Mucosa of gallbladder (tissue), 1 donor: ENCODE measurements at places on chromosomes 7 and 10. TPM values are rescaled to one million over a fixed set of nuclear protein-coding genes. Genes with fewer than 3 reads are reported as not detected.

- DNase-seq: peak; percentile 52
Observed at GRCh38 chr7:30412782-30413504, 65.6 kb downstream of the NOD1 start.

DNA sequence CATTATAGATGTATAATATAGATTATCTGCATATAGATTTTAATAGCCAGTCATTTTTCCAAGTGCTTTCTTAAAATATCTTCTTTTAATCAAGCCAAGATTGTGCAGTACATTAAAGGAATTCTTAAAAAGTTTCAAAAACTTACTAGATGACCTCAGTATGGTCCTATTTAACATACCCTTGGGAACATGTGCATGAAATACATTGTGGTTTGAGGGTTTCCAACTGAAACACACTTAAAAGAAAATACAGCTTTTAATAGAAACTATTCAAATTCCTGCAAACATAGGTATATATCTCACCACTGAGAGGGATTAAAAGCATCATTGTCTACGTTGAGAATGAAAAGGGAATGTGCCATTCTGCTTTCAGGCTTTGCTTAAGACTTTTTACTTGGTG is 364.9 kb downstream of the SUGCT start:
- no peak for DNase-seq

GRCh38 chr7:142328551-142328950 is 70.7 kb upstream of the PRSS58 start:
- no peak for DNase-seq

GRCh38 chr10:69892406-69892805 is 90.7 kb downstream of the COL13A1 start:
- DNase-seq: no peak

The ZNF736 gene
- total RNA-seq: 32.4 TPM

The CYP3A4 gene
- total RNA-seq: 9.7 TPM

The CAV1 gene
- total RNA-seq: 239 TPM

The PBLD gene
- total RNA-seq: 8.0 TPM
